Eye (tissue), 1 donor: ENCODE measurements at places on chromosomes 1 and 21.

GRCh38 chr1:61597601-61598000 lies 127.3 kb downstream of the TM2D1 start:
- DNase-seq = no peak

- DNase-seq = no peak
Measured at GRCh38 chr1:44970317-44970716, 16.1 kb downstream of the EIF2B3 start.

- no peak for DNase-seq
Measured at GRCh38 chr1:206696812-206697585, 12.3 kb downstream of the MAPKAPK2 start.

GRCh38 chr1:101301446-101302057 lies 64.7 kb downstream of the S1PR1 start:
- no peak for DNase-seq

DNA sequence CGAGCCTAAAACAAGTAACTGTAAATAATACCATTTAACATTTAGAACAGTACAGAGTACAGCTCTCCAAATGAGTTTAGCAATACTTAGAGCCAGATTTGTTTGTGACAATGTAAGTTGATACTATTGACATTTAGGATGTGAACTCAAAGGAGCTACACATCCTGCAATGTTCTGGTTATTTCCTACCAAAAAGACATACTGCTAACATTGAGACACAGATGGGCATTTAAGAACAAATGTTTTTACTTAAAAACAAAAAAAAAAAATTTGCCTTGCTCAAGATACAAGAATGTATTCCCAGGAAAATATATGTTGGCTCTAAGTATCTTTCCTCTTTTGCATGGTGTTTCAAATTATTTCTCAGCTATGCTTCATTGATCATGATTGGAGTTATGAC lies 1464.8 kb upstream of the PRMT6 start:
- DNase-seq = peak; percentile 14

DNA sequence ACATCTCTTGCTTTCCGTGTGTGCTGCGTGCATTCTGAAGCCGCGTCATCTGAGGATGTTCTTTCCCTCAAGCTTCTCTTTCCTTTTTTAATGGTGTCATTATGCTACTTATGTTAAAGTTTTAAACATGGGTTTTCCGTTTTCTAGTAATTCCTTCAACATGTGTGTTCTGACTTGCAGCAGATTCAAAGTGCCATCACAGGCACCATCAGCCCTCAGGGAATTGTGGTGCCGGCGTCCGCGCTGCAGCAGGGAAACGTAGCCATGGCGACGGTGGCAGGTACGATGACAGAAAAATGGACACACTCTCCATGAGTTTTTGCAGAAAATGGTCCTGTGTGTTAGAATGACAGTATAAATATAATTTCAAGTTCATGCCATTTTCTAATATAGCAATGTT lies 42.4 kb downstream of the PKNOX1 start:
- peak; percentile 53 for DNase-seq

DNA sequence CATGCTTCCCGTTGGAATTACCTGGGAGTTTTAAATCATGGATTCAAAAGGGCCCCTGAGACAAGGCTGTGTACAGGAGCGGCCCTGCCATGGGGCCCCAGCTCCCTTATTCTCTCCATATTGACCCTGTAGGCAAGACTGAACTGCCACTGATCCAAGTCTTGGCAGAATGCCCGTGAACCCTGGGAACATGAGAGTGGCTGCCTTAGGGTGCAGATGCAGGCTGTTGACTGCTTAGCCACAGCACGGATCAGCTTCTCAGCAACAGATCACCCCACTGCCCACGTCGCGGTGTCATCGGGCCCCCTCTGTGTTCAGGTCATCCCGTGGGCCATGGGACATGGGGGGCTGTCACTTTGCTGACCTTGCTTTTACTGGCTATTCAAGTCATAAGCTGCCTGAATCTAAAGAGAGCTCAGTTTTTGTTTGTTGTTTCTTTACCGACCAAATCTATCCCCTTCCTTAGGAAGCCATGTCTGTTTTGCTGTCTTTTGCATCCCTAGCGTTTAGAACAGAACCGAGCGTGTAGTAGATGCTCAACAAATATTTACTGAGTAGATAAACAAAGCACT lies 83.4 kb downstream of the MATN1 start:
- DNase-seq = no peak

- no peak for DNase-seq
Measured at GRCh38 chr21:24976238-24976637, 631.0 kb downstream of the MRPL39 start.

DNA sequence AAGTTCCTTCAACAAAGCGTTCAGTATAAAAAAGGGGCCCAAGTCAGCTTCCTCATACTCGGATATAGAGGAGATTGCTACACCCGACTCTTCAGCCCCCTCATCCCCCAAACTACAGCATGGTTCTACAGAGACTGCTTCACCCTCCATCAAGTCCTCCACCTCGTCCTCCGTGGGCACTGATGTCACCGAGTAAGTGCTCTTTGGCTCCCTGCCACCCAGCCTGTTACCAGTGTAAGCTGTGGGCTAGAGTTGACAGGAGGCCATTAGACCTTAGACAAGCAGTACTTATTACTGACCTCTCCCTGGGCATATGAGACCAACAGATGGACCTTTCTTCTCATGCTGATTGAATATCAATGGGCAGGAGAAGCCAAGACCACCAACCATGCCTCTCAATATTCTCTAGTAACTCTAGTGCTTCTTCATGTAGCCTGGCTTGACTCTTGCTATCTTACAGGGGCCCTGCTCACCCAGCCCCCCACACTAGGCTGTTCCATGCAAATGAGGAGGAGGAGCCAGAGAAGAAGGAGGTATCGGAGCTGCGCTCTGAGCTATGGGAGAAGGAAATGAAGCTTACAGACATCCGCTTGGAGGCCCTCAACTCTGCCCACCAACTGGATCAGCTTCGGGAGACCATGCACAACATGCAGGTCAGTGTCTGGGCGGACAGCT lies 20.9 kb upstream of the IPO9 start:
- no peak for DNase-seq

GRCh38 chr1:91817211-91817905 lies 68.6 kb downstream of the TGFBR3 start:
- no peak for DNase-seq

- DNase-seq = no peak
Measured at GRCh38 chr1:100502052-100502792, 35.7 kb upstream of the GPR88 start.

DNA sequence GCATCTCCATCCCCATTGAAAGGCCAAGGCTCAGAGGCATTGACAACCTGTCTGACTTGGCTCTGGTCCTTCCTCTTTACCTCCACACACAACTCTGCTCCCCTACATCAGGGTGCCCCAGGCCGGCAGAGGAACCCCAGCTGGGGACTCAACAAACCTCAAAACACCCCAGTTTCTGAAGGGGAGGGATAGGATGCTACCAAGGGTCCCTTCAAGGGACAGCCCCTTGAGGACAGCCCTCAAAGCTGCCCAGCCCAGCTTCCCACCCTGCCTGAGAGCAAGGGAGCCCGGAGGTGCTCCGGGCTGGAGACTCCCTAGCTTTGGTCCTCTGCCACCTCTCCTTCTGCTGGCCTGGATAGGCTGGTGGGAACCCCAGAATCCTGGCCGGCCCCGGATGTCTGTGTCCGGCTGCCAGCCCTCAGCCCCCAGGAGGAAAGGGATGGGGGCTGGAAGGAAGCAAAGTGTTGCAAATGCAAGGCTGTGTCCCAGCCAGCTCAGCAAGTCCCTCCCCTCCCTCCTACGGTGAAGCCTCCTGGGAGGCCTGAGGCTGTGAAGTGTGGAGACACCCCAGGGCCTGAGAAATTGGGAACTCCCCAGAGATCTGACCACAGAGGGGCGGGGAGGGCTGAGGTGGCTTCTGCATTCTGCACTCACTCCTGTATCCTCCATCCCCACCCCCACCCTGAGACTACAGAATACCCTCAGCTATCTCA lies 1.1 kb upstream of the MARCKSL1 start:
- no peak for DNase-seq

- DNase-seq = no peak
Measured at GRCh38 chr1:17185485-17185860, 19.5 kb upstream of the PADI1 start.

DNA sequence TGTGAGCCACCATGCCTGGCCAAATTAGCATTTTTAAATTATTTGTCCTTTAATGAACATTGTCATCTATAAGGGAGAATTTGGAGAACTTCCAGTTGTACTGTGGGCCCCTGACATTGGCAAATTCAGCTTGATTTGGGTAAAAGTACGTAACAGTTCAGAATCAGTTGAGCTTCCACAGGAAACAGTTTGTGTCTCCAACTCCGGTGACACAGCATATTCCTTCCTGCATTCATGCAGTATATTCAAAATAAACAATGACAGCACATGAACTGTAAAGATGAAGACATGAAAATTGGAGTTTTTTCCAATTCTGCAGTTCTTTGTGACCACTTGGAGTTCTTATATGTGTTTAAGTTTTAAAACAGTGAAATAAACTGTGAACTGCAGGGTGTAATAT lies 28.2 kb downstream of the RNF220 start:
- no peak for DNase-seq

DNA sequence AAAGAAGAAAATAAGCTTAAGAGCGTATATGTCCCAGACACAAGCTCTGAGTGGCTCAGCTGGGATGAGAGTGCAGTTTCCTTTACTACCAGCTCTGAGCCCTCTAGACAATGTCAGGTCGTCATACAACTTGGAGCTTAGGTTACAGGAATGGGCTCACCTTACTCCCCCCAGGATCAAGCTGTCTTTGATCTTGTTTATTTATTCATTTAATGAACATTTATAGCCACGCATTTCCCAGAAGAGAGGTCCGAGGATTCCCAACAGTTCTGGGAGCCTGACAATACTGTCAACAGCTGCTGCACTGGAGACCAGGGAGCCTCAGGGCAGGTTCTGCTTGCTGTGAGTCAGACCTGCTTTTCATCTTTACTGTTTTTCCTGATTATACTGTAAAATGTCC lies 378.9 kb downstream of the PLPP3 start:
- DNase-seq = peak; percentile 44

DNA sequence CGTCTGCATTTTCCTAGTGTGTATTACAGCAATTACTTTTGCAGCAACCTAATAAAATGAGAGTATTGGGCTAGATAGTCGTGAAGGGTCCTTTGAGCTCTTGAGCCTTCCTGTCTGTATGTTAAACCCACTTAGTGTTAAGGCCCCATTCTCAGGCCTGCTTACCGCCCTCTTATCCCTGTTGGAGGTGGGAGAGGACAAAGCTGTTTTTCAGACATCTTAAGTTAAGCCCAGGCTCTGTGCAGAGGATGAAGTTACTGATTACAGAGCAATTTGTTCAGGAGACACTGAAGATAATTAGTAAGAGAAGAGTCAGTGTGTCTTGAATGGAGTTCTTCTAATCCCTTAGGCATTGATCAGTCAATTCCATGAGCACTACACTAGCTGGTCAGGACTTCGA lies 114.6 kb downstream of the UCK2 start:
- DNase-seq = no peak

DNA sequence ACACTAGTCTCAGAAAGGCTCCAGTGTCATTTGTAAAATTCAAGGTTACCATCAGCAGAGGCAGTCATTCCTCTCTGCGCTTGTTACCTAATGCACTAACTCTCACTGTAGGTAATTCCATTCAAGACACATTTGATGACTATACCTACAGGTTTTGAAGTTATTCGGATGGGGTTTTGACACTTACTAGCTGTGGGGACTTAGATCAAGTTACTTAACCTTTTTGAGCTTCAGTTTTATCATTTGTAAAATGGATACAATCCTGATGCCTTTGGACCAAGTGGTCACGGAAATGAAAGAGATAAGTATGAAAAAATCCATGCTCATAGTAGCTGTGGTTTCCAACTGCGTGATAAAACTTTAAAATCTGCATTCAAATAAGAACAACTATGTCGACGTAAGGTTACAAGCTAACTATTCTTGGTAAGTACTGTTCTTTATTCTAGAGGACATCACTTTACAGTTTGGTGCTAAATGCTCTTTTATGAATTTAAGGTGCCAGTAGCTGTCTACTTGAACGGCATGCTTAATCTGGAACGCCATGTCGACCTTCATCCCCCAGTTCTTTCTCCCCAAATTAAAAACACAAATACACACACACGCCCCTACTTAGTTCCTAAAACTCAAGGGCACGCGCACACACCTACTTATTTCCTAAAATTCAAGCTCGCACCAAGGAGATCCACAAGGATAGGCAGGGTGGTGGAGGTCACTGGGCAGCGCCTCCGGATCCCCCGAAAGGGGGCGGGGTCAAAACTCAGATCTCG lies 550 bp upstream of the NFYC start:
- no peak for DNase-seq

- DNase-seq = peak; percentile 92
Measured at GRCh38 chr1:201946224-201946908, at the start of gene LMOD1. Gene LMOD1, minus strand, starts transcription at chr1:201946548. Its CDS starts 208 bp downstream, at chr1:201946340.

DNA sequence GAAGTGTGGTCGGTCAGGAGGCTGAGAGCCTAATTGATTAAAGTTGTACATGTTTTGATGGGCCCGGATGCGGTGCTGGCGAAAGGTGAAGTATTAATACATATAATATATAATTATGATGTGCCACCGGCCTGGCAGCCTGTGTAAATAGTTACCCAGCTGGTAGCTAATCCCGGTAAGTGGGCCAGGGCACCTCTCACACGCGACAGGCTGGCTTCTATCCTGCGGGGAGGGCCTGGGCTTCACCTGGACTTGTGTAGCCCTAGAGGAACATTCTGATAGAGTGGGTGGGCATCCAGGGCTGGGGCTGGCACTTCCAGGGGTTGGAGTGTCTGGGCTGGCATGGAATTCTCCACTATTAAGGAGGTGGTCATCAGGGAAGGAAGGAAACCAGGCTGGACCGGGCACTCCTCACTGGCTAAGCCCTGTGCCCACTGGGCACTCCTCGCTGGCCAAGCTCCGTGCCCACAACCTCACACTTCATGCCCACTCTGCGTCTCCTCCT lies 48.3 kb downstream of the IGSF21 start:
- DNase-seq = no peak

- DNase-seq = no peak
Measured at GRCh38 chr1:109543283-109543987, 3.8 kb downstream of the GPR61 start.

GRCh38 chr1:156412653-156413321 lies 43.8 kb downstream of the RHBG start:
- DNase-seq = no peak

- no peak for DNase-seq
Measured at GRCh38 chr1:215739025-215739424, 171.9 kb downstream of the KCTD3 start.

GRCh38 chr1:41613689-41614574 lies 129.4 kb upstream of the EDN2 start:
- peak; percentile 60 for DNase-seq

DNA sequence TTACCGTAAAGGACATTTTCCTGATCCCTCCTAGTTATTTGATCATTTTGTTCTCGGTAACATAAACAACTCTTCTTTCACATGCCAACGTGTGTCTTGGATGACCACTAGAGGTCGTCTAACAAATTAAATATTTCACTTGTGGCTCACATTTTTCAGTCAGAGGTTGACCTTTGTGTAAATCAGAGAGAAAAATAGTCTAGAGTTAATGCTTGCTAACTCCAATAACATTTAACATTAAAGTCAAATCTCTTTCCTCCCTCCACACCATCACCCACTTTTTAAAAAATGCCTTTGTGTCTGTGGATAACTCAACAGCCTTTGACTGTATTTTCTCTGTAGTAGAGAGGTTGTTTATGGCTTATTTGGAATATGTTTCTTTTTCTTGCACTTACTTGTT lies 220.5 kb upstream of the B3GALT2 start:
- DNase-seq = peak; percentile 59

GRCh38 chr1:245118806-245119205 lies 36.0 kb upstream of the KIF26B start:
- DNase-seq = no peak

- no peak for DNase-seq
Measured at GRCh38 chr1:223551610-223552009, 113.9 kb downstream of the CAPN8 start.
